ENCODE measurements at places on chromosomes 6 and 20.

GRCh38 chr20:19620446-19620845 lies 137.6 kb upstream of the RIN2 start:
- DNase-seq = no peak

- no peak for DNase-seq
Observed at GRCh38 chr6:3323696-3324261, 65.0 kb downstream of the PSMG4 start.

DNA sequence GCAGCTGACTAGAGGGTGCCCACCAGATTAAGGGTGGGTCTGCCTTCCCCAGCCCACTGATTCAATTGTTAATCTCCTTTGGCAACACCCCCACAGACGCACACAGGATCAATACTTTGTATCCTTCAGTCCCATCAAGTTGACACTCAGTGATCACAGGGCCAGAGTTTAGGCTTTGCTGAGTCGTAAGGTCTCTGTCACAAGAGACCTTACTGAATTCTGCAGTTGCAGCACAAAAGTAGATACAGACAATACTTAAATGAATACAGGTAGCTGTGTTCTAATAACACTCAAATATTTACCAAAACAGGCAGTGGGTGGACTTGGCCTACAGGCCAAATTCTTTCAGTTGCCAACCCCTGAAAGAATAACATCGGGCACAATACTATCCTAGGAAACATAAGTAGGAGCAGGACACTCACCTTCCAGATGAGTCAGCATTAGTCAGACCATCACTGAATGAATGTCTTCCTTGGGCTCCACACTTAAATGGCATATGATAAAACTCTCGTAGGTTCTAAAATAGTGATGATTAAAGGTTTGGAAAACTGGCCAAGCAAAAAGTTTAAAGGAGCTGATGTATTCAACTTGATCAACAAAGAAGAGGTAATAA lies 190.0 kb downstream of the UBE3D start:
- DNase-seq = no peak

GRCh38 chr6:83132121-83132520 lies 60.9 kb downstream of the PGM3 start:
- DNase-seq = no peak

DNA sequence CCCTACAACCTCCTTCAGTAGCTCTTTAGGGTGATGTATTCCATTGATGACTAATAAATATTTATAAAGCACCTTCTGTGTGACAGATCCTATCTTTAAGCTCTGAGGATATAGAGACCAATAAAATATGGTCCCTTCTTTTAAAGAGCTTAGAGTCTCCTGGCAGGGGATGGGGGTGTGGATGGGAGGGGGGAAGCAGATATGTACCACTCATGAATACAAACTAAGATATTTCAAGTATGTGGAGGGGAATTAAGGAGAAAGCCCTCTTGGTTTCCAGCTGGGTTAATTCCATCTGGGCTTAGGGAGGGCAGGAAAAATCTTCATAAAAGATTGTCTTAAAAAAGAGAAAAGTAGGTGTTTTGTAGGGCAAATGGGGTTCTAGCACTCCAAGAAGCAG lies 21.6 kb upstream of the FBXO9 start:
- DNase-seq = no peak

DNA sequence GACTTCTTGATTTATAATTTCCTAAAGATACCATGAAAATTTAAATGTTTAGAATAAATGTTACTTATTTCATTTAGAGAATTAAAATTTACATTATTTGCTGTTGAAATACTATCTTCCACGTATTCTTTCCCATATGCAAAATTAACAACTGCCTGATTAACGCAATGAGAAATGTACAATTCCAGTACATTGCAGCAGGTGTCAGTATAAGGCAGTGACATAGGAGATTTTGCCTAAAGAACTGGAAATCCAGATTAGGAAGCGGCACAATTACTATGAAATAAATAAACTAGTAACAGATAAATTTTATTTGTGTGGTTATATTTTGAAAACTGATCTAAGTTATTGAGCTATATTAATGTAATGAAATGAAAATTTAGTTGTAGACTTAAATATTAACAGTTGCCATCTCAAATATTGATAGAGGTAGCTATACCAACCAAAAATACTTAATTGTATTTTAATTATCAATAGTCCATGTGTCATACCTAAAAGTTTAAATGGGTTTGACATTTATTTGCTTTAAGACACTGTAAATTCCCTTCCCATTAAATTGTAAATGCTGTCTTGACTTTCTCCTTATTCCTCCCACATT lies 300.2 kb downstream of the UTRN start:
- no peak for DNase-seq

GRCh38 chr20:48745330-48745729 lies 82.5 kb downstream of the PREX1 start:
- no peak for DNase-seq
